ENCODE measurements at places on chromosomes 1 and 21.

GRCh38 chr1:84376000-84376910 lies 22.0 kb upstream of the DNASE2B start:
- DNase-seq = no peak

DNA sequence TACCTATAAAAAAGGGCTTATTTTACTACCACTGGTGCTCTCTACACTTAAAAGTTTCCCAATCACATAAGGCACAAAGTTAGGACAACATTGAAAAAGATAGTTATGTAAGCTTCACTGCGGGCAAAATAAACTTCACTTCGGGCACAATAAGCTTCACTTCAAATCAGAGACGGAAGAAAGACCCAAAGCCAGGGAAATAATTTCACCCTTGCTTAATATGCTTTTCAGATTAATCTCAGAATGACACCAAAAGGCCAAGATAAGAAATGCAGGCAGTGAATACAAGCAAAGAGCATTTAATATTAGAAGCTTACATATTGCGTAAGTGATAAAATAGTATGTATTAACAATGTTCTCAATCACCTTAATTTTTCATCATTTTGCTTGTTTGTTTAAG lies 444.2 kb downstream of the SETD4 start:
- no peak for DNase-seq

DNA sequence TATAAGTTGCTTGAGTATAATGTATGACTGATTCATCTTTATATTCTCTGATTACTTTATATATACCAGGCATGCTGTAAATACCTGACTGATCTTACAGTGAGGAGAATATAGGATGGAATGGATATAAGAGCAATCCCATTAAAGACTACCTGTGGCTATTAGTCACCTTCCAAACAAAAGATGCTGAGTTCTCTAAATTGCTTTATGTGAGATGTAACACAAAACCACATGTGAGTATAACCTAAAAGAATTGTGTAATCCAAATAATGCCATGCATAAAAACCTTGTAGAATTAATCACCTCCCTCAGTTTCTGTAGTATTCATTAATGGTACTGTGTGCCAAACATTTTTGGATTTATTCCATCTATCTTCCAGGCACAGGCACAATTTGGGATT lies 134.6 kb upstream of the LRRC7 start:
- DNase-seq = no peak

DNA sequence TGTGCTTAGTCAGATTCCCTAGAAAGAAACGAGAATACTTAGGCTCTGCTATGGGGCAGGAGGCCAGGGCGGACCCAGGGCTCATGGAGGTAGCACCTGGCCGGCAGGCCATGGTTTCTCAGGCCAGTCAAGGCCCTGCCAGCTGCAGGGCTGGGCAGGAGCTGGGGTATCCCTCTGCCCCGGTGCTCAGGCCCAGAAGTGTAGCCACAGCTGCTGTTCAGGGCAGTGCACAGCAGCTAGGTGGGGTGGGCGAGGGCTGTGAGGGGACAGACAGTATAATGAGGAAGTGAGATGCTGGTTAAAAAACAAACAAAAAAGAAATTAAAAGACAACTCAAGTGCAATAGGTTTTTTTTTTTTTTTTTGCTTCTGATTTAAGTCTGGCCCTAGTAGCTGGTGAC lies 34.0 kb upstream of the EDN2 start:
- DNase-seq = no peak

DNA sequence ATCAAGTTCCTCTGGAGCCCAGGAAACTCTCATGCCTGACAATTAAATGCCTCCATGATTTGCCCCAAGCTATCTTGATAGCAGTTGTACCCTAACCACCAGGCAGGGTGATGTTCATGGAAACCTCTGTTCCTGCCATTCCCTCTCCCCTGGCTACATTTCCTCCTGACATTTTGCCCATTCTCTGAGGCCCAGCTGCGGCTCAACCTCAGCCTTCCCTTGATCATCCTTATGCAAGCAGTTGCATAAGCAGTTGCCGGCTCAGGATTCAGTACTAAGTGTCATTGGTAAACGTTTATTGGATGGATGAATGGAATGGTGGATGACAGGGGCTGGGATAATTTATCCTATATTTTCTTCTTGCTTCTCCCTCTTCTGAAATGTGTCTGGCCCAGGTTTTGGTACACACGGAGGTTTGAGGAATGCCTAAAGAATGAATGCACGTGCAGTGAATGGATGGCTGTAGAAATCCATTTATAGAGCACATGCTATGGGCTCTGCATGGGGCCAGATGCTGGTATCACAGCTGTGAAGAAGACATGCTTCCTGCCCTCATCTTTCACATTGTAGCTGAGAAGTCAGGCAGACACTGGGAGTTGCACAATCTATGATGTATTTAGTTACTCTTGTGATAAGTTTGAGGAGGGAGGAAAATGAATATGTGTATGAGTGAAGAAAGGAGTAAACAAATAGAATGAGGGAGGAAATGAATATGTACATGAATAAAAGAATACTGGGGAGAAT lies 261.8 kb downstream of the FOXD2 start:
- DNase-seq = no peak

DNA sequence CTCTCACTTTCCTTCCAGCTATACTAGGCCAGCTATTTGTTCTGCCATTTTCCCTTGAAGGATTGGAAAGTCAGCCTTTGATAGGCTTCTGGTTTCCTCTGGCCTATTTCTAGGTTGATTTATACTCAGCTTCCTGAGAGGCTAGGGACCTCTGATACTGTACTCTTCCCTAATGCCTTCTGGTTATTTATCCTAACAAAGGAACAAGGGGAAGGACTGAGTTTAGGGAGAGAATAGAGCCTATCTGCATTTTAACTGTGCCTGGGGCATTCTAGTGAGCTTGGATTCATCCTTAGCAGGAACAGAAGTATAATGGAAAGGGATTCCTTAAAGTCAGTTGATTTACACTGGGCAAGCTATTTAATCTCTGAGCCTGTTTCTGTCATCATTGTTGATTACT lies 11.8 kb upstream of the TMEM39B start:
- DNase-seq = no peak
